ENCODE measurements at places on chromosomes 7 and 10.

- no peaks in the 10 kb centered on the region for H3K27me3 ChIP-seq
- no peak for DNase-seq
- H3K4me1 ChIP-seq = peaks cover 3% of the 10 kb centered on the region
- H3K27ac ChIP-seq = no peak overlapping the region
- H3K36me3 ChIP-seq = peaks cover 6% of the 10 kb centered on the region
Observed at GRCh38 chr10:68992636-68993440, 4.2 kb downstream of the KIFBP start.

DNA sequence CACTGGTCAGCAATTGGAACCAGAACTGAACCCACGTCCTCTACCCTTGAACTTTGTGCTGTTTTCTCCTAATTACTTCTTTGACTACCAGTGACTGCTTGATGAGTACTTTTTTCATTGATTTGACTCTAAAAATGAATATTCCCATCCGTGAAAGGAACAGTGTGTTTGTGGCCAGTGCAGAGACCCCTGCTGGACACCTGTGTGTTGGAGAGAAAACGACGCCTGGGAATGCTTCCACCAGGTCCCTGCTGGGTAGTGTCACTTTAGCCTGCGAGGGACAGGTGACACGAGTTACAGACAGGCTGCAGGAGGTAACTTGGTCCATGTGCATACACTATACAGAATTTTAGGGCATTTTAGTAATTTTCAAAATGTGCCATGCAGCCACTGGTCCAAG, 6.8 kb upstream of the GJD4 start:
- no peak overlapping the region for H3K4me3 ChIP-seq
- H3K27me3 ChIP-seq = no peaks in the 10 kb centered on the region
- DNase-seq = no peak
- no peaks in the 10 kb centered on the region for H3K4me1 ChIP-seq

DNA sequence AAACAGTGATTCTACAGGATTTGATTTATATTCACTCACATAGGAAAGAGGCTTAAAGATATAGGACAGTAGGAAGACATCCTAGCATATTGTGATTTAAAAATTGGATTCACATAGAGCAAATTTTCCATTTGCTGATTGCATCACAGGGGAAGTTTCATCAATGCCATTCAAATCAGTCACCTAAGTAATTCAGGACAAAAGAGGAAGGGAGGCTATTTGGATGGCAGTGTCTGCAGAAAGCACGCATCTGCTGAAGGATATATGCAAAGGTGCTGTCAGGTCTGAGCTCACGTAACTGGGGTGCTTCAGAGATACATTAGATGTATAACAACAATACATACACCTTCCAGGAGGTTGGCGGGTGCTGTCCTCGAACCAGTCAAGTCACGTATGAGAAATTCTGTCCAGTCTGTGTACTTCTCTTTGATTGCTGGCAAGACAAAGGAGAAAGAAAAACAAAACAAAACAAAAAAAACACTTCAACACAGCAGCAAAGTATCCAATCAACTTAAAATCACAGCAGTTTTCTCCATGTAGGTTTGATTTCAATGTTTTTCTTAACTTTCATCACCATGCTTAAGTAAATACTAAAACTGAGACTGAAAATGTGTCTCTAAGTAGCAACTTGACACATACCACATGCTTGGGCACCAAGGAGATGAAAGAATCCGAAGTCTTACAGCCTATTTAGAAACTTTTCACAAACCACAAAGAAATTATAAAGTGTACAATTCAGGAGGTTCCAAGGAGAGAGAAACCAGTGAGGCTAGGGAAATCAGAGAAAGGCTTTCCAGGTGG, 125.1 kb downstream of the SFMBT2 start:
- no peak for DNase-seq
- H3K4me1 ChIP-seq = no peaks in the 10 kb centered on the region
- H3K27me3 ChIP-seq = no peaks in the 10 kb centered on the region
- no peak overlapping the region for H3K4me3 ChIP-seq

GRCh38 chr7:18257711-18258110, 230.1 kb upstream of the PRPS1L1 start:
- no peaks in the 10 kb centered on the region for H3K36me3 ChIP-seq
- H3K27me3 ChIP-seq = no peaks in the 10 kb centered on the region
- H3K4me1 ChIP-seq = no peaks in the 10 kb centered on the region
- no peak overlapping the region for H3K27ac ChIP-seq

DNA sequence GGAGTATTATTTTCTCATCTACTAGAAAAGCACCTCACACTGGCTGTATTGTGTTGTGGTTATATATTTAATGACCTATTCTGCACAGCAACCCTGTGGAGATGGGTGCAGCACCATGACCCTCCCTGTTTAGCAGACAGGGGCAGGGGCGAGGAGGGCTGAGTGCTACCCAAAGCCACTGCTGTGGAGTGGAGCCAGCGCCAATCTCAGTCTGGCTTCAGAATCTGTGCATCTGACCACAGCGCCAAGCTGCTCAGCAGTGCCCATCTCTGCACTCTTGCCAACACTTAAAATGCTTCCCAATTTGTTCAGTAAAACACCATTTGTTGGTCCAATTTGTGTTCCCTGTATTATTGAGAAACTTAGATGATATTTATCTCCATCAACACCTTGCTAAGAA, 239.1 kb downstream of the ZMYND11 start:
- H3K27ac ChIP-seq = peak overlapping the region; percentile 78
- no peaks in the 10 kb centered on the region for H3K27me3 ChIP-seq
- no peak overlapping the region for H3K4me3 ChIP-seq
- DNase-seq = no peak
- peaks cover 28% of the 10 kb centered on the region for H3K4me1 ChIP-seq

GRCh38 chr10:123297175-123297574, 143.0 kb downstream of the BUB3 start:
- H3K4me3 ChIP-seq = no peak overlapping the region
- no peak overlapping the region for H3K27ac ChIP-seq
- H3K4me1 ChIP-seq = no peaks in the 10 kb centered on the region
- DNase-seq = no peak
- no peaks in the 10 kb centered on the region for H3K27me3 ChIP-seq

Measured in large intestine (tissue), 12 donors.